ENCODE measurements at places on chromosomes 5 and 9.

GRCh38 chr9:89366711-89367110 is 48.4 kb downstream of the SECISBP2 start:
- DNase-seq, result no peak

DNA sequence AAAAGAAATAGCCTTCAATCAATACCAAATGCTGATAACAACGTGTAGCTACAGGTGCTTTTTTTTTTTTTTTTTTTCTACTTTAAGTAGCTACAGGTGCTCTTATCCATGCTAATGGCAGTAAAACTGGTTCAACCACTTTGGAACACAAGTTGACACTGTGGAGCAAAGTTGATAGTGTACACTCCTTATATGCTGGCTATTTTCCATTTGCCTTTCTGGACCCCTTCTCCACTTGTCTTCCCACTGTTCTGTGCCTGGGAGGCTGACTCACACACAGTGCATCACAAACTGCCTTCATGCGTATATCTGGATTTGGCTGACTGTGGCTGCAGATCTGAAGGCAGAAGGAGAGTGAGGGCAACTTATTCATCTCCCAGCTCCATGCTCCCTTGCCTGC is 247.9 kb downstream of the MSX2 start:
- DNase-seq, result no peak

GRCh38 chr5:103668281-103668680 is 105.7 kb upstream of the NUDT12 start:
- DNase-seq, result no peak

DNA sequence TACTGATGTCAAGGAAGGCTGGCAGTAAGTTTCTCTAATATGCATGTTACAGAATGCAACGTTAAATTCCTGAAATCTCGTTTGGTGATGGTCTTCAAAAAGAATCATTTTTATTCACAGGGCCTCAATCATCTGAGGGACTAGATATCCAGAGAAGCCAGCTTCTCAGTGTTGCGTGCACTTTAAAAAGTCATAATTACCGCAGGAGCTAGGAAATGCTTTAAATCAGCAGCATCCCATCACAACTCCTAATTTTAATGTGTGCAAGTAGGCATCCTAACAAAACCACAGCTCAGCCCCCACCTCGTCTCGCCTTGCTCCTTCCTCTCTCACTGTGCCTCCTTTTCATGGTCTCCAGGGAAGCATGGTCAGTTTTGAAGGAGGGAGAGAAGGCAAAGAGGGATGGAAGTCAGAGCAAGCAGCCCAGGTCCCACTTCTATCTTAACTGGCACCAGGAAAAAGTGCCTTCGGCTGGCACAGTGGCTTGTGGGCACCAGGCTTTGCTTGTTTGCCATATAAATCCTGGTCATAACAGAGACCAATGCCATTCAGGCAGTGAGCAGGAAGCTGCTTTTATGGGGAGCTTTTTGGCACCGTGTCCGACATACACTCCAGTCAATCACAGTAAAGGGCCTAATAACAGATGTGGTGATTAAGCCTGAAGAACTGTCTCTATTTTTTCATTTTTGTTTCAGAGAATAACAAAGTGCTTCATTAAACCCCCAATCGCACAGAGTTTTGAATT is 21.4 kb downstream of the MEGF10 start:
- DNase-seq, result no peak

DNA sequence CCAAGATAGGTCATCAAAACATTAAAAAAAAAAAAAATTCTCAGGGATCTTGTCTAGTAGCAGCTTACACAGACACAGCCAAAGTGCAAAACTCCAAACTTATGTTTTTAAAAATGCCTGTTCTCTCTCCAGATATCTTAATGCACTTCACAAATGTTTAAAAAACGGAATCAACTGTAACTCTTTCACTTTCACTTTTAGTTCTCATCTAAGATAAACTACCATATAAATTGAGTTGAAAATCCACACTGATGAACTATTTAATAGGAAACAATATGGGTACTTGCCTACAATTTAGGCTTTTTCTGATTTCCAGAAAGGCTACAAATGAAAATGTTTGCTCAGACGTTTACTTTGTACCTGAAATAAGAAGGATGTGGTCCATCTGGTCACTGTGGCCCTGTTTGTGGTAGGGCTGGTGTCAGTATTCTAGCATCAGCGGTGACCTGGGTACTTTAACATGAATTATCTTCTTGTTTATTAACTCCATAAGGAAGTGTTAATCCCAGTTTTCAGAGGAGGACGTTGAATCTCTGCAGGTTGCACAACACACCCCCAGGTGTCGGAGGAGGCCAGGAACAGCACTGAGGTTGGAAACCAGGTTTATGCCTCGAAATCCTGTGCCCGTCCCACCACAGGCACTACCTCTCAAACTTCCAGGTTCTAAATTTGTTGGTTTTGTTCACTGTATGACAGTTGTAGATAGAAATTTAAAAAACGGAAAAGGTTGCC is 13.3 kb upstream of the LPCAT1 start:
- DNase-seq, result no peak

DNA sequence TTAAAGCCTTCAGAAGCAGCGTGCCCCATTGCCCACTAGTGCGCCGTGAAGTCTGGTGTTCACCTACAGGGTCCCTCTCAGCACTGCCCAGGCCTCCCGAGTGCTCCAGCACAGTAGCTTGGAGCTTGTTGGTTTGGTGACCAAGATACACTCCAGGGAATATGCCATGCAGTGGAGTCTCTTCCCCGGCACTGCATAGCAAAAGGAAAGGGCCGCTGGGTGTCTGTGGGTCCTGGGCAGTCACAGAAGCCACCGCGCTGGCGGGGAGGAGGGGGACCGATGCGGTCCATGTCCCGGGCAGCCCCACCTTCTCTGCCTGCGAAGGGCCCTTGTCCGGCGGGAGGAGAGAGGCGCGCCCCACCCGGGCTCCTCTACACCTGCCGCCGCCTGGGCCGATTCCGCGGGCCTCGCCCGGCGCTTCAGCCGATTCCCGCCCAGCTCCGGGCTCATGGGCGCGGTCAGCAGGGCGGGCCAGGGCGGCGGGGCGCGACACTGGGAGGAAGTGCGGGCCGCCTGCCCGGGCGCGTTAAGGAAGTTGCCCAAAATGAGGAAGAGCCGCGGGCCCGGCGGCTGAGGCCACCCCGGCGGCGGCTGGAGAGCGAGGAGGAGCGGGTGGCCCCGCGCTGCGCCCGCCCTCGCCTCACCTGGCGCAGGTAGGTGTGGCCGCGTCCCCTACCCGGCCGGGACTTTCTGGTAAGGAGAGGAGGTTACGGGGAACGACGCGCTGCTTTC is at the start of gene SYK:
TSS of gene SYK (plus strand) at position 579 of the 732 bp plus-strand sequence. CDS start 42,080 bp downstream, outside the sequence.
- no peak for DNase-seq

DNA sequence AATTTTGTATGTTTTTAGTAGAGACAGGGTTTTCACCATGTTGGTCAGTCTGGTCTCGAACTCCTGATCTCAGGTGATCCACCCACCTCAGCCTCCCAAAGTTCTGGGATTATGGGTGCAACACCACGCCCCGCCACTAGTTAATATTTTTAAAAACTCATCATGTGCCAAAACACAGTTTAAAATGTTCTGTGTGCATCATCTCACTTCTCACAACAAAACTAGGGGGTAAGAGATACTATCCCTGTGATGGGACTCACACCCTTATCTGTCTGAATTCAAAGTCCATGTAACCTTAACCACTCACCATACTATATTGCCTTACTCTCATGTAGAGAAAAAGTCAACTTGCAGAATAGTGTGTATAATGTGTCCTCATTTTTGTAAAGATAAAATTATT is 2.6 kb downstream of the PKD2L2 start:
- no peak for DNase-seq

GRCh38 chr9:4499917-4500316 is 9.6 kb downstream of the SLC1A1 start:
- DNase-seq, result no peak

DNA sequence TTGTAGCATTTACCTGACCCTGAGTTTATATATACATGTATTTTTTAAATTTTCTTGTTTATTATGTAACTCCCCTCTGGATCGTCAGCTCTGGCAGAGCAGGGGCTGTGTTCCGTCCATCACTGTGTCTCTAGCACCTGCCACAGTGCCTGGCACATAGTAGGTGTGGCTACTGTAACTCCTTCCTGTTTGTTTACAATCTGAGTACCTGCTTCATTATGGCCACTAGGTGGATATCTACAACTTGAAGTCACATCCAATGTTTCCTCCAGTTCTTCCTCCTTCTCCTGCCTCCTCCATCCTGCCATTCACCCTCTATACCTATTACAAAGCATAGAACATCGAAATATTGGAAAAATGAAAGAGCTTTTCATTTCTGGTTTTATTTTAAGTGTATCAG is 14.2 kb upstream of the PPP1R2B start:
- DNase-seq, result no peak

DNA sequence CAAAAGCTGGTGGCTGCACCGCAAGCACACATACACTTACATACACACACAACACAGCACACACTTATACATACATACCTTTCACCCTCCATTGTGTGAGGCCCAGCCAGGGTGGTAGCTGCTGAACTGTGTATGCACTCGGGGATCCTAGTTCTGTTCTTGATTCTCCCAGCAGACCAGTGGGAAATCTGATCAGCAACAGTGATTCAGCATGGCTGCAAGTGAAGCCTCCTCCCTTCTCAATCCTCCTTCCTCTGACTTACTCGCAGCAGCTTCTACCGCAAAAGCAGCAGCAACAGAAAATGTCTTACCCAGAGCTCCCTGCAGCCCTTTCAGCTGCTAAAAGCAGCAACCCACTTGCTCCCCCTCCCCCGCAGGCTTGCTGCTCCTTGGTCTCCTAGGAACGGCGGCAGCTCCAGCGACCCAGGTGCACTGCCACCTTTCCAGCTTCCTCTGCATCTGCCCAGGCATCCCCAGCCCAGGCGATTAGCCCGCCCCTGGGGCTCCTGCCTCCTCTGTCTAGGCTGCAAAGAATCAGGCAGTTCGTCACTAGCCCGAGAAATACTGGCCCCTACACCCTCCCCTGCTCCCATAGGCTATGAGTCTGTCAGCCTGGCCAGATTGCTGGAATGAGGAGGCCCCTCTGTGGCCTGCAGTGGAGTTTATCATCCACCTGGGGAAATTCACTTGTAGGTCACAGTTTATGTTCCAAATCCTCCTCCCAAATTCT is at the start of gene KLHL3:
TSS of gene KLHL3 (minus strand) at position 535 of the 730 bp plus-strand sequence. CDS start at position 92, 443 bp downstream.
- peak; percentile 13 for DNase-seq

DNA sequence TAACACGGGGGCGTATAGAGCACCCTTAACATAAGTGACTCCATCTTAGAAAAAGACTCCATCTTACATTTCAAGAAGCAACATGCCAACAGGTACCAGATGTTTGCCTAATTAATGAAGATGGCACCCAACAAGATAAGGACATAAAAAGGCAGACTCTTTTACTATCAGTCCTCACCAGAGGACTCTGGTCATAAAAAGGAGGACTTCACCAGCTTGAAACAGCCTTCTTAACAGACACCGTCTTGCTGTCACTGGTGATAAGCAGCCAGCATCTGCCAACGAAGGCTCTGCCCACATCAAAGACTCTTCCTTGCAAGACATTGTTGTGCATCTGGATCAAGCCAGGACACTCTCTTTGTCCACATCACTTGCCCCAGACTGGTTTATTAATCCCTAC is 80.3 kb downstream of the S1PR3 start:
- DNase-seq, result no peak

- DNase-seq, result no peak
These were observed 88.4 kb upstream of the GPBP1 start for GRCh38 chr5:57085306-57086081.

GRCh38 chr5:176180781-176181180 is 57.4 kb upstream of the SIMC1 start:
- DNase-seq, result no peak

DNA sequence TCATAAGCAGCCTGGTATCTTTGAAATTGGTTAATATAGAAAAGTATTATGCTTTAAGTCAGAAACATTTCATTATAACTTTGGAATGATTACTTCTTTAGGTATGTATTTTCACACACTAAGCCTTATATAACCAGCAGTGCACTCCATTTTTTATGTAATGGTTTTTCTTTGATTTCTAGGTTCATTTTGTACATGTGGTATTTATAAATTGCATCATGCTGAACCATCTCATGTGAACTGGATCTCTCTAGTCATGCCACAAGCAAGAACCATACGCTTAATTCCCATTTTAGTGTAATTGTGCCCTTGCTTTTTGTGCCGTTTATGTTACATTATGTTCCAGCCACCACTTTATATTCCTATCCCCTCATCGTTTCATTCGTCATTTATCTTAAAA is 38.6 kb upstream of the SRP19 start:
- no peak for DNase-seq

GRCh38 chr5:77266291-77266690 is 55.8 kb downstream of the PDE8B start:
- no peak for DNase-seq

DNA sequence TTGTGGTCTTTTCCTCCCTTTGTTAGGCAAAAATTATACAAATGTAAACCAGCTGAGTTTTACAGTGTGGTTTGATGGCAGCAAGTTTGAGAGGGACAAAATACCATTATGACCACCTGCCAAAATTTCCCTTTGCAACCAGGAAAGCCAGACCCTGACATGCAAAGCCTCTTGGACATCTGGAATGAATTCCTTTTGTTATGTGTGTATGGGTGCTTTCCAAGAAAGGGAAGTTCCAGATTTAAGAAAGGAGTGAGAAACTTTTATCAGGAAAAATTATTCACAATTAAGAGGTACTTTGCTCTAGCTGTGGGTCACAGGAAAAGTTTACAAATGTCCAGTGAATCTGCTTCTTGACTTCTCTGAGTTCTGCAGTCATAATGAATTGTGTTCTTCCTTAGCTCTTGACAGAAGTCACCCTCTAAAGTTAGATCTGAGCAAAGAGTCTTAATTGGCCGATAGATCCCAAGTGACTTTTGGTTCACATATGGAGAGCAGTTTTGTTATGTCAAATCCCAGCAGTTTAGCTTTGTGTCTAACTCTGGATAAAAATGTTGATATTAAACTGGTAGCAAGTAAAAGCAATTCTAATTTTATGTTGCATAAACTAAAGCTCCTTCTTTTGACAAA is 295.9 kb upstream of the ZNF608 start:
- no peak for DNase-seq

- DNase-seq, result no peak
These were observed 21.9 kb downstream of the ARRDC3 start for GRCh38 chr5:91361055-91361701.
